ENCODE measurements at places on chromosomes 7 and 10.

DNA sequence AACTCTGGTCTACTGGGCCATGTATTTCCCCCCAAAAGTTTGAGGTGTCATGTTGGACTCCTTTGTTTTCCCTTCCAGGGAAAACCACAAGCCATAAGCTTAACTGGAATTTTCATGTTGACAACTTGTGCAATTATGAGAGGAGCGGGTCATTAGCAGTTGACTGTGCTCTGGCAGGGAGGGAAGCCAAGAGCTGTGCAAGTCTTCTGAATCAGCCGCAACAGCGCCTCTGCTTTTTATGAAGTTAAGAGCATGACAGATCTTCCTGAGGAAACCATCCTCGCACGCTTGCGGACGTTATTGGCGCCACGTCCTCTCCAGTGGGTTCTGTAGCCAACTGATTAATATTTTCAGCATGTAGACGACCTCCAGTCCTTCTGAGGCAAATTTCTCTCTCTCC is 148.7 kb upstream of the MKI67 start:
- DNase-seq = peak; percentile 27

DNA sequence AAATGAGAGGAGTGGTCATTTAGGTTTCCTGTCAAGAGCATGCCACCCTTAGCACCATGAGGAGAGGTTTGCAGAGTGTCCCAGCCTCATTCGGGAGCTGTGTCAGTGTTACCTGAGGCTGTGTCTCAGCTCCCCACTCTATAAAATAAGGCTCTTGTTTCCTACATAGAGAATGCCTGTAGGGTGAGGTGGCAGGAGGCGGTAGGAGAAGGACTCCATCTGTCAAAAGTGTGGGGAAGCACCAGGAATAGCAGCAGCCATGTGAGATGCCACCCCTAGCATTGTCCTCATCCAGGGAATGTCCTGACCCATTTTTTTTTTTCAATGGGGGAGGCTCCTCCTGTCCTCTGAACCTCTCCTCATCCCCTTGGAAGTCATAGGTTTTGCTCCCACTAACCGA is 451.2 kb downstream of the PLXNA4 start:
- no peak for DNase-seq

- no peak for DNase-seq
These were observed 162.9 kb downstream of the EGFR start for GRCh38 chr7:55181762-55182161.

DNA sequence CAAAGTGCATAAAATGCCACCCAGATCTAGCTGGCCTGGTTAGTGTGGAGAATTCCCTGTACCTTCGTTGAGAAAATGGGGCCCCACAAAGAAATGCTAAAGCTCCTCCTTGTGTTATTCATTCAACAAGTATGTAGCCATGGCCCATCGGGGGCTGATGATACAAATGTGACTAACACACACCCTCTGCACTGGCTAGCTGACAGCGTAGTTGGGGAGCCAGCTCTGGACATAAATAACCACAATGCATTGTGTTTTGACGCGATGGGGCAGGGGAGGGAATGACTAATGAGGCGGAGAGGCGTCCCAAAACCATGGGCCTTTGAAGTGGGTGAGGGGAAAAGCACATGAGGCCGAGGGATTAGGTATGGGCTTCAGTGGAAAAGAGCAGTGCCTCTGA is 28.2 kb upstream of the ASL start:
- DNase-seq = no peak

- no peak for DNase-seq
These were observed 474.4 kb upstream of the C7orf33 start for GRCh38 chr7:148116195-148116594.

- no peak for DNase-seq
These were observed 26.9 kb upstream of the OR9A4 start for GRCh38 chr7:141889321-141889720.

DNA sequence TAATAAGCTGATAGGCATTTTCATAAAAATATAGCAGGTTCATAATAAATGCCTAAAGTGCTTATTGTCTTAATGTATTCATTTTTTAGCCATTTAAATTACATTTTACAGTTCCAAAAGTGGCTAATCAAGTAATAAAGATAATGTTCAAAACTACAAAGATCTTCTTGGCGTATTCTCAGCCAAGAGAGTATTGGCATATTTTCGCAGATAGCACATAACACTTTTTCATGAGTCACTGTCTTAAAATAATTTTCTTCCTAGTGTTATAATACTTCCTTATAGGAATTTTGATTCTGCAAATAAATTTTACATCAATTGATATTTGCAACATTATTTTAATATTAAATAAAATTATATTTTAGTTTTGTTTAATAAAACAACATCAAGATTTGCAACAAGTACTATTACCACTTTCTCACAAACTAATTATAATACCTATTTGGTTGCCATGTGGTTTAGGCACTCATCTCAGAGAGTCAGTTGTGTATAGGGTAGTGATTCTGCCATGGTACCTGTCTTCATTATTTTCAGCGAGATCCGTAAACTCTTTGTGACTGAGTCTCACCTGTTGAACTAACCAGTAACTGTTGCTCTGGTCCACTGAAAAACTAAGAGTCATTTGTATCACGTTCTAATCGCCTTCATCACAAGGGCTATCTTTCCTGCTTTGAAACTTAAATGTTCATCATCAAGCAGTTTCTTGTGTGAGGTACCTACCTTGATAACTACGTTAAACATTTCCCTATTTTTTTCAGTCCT is 152.5 kb upstream of the AKR1E2 start:
- no peak for DNase-seq

GRCh38 chr10:126959906-126960685 is 54.9 kb downstream of the DOCK1 start:
- DNase-seq = no peak

- no peak for DNase-seq
These were observed 47.9 kb downstream of the PWWP2B start for GRCh38 chr10:132444877-132445351.

Measured in thyroid gland (tissue), 4 donors.